Neuronal stem cell (in vitro differentiated cells): ENCODE measurements at places on chromosomes 6 and 20.

GRCh38 chr6:13635948-13636658, 21.0 kb downstream of the NOL7 start:
- no peak for DNase-seq

DNA sequence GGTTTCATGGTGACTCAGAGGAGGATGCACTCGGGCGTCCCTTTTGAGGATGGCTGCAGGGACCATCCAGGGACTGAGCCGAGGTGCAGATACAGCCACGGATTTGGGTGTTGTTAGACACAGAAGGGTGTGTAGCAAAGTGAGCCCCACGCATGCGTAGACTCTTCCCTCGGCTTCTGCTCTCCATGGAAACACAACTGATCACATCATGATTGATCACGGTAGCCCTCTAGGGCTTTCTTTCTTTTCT, 606 bp upstream of the ULBP1 start:
- no peak for DNase-seq

- DNase-seq: no peak
Measured at GRCh38 chr6:139373928-139374356, 506 bp downstream of the CITED2 start.

- DNase-seq: no peak
Measured at GRCh38 chr6:152794696-152795095, 44.1 kb downstream of the VIP start.

DNA sequence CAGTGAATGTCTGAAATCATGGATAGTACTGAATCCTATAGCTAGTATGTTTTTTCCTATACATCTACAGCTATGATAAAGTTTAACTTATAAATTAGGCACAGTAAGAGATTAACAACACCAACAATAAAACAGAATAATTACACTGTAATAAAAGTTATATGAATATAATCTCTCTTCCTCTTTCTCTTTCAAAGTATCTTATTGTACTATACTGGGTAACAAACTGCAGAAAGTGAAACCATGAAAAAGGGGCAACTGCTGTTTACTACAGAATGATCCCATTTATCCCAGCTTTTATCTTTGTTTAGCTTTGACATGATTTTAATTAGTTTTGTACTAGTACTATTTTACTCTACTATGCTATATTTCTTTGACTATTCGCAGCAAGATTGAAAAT, 25.8 kb downstream of the ESF1 start:
- no peak for DNase-seq

- DNase-seq: no peak
Measured at GRCh38 chr20:59428441-59429205, 128.2 kb downstream of the EDN3 start.

DNA sequence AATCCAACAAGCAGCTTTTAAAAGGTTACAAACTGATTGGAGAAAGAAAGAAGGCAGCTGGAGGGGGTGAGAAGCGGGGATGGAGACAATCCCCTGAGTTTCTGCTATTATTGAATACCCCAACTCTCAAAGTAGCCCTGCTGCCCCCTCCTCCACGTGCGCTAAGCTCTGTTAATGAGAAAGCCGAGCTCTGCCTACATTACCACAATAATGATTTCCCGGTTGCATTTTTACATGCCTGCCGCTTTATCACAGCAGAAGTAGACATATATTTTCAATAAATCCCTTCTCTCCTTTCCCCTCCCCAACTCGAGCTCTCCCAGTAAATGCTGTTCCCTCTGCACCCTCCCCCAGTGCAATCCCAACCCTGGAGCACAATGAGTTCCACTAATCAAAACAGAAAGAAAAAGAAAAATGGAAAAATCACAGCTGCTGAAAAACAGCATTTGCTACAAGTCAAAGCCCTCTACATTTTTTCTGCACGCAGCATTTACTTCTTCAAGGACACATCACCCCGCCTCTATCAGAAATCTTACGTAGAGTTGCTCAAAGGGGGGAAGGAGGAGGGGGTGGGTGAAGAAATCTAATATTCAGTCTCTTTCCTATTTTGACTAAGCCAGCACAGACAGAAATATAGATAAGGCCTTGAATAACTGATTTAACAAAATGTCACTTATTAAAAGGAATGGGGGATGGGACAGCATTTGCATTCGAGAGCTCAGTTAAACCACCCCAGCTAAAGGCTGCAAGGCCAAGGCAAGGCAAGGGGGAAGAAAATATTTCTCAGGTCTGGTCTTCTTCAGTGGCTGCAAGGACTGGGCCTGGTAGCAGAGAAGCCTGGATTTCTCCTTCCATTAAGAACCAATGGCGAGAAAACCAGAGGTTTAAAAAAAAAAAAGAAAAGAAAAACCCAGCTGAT, 10.7 kb downstream of the TRERF1 start:
- no peak for DNase-seq

DNA sequence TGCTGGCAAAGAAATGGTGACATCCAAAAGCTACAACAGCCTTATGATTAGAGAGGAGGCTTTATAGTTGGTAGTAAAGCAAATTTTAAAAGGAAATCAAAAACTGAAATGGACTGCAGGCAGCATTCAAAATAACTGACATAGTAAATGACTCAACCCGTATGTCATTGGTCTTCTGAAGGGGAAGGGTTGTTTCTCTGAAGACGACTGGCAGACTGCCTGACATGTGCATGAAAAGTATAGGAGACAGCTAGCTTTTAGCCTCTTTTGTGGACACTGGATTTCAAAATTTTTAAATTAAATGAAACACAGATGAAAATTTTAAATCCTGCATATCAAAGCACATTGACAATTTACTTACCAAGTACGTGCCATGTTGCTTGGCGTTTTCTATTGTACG, 90.7 kb downstream of the TRMT6 start:
- no peak for DNase-seq

- DNase-seq: no peak
Measured at GRCh38 chr20:60271597-60271996, 313.4 kb downstream of the CDH26 start.

DNA sequence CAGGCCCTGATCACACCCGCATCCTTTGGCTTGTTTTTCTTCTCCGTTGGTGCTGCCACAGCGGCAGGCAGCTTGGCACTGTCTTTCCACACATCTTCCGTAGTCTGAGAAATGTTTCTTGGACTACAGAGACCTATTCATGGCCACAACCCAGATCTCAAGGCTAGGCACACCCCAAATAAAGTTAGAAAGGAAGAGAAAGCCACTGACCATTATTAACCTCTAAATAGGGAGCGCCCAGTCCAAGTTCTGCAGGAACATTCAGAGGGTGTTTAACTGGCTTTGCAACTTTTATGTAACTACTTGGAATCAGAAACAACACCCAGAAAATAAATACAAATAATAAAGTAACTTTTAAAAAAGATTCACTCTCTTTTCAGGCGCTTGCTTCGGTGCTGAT, 124.8 kb upstream of the NEDD9 start:
- no peak for DNase-seq

DNA sequence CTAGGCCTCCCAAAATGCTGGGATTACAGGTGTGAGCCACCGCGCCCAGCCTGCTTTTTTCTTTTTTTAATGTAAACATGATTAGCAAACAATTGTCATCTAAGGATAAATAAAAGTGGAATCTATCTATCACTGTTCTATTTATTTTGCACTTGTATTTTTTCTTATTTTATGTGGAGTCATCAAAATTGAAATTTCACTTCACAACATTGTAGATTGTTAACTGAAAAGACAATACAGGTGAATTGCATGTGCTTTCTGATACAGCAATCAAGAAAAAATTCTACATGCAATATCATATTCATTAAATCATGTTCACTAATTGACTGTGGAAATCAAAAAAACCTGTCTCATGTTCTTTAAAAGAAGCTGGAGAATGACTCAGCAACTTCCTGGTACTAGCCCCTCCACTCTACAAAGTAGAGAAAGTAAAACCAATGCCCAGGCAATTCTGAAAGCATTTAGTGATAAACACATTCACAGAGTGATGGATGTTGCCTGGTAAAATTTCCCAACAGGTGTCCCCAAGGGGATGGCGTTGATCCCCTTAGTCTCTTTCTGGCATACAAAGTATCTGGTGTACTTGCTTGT, 10.7 kb upstream of the RFX6 start:
- no peak for DNase-seq

DNA sequence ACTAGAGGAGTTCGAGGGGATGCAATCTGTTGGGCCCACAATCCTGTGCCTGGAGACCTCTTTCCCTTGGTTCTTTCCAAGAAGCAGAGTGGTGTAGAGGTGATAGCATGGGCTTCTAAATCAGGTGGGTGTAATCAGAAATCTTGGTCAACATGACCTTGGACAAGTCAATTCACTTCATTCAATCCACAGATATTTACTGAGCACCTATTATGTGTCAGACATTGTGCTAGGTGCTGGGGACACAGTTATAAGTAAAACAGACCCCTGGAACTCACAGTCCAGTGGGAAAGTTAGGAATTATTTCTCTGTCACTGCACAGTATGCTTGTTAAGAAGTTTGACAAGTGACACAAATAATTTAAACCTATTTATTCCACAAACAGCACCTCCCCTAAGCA, 3.3 kb upstream of the E2F1 start:
- no peak for DNase-seq

DNA sequence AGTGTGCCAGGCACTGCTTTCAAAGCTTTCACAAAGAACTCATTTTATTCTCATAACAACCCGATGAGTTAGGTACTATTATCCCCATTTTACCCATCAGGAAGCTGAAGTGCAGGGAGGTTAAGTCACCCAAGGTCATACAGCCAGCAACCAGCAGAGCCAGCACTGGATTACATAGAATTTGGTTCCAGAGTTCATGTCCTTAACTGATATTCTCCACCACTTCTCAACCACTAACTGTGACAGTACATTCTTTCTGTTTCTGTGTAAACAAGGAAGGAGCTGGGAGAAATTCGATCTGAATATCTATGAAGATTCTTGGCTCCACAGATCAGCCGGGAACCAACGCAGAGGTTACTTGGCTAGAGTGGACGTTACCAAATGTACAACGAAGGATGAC, 98.0 kb downstream of the KIF16B start:
- DNase-seq: no peak

DNA sequence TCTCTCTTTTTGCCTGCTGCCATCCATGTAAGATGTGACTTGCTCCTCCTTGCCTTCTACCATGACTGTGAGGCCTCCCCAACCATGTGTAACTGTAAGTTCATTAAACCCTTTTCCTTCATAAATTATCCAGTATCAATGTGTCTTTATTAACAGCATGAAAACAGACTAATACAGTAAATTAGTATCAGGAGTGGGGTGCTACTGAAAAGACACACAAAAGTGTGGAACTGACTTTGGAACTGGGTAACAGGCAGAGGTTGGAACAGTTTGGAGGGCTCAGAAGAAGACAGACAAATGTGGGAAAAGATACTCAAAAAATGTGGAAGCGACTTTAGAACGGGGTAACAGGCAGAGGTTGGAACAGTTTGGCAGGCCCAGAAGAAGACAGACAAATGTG, 189.4 kb downstream of the HTR1B start:
- DNase-seq: no peak

GRCh38 chr6:48027704-48028435, 83.1 kb downstream of the PTCHD4 start:
- DNase-seq: no peak
